ENCODE measurements at places on chromosomes 1 and 21. TPM values are rescaled to one million over a fixed set of nuclear protein-coding genes. Genes with fewer than 3 reads are reported as not detected.
A peak's percentile ranks its signal among the peaks of the same experiment; 100 is the strongest.

DNA sequence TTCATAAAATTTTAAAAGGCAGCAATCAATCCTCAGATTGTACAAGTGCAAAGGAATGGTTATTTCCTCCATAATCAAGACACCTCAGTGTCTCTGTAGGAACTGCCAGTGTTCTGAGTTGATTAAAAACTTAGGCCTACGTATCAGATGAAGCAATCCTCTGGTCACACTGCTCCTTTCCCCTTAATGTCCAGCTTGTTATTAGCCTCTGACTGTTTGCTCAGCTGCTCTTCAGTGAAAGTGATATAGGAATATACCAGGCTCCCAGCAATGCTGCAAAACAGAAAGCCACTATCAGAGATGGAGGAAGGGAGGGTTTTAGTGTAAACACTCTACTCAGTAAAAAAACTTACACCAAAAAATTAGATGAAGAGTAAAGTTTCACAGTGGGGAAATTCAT is 49.8 kb downstream of the SLC35D1 start:
- ATAC-seq = no peak

DNA sequence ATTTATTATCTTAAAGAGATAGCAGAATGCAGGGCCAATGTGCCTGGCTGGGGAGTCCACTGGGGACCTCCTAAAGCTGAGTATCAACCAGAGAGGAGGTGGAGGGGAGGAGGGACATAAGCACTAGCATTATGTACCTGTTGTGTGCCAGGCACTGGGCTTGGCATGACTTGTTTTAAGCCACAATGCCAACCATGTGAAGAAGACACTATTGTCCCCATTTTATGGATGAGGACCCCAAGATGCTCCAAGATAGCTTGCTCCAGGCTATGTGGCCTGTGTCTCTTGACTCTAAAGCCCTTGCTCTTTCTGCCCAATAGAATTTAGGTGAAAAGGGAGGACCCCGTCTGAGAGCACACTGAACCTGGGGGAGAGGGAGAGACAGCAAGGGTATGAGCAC is 111.3 kb downstream of the GLIS1 start:
- ATAC-seq = no peak

- no peak for ATAC-seq
Observed at GRCh38 chr1:181608948-181609347, 125.6 kb downstream of the CACNA1E start.

- ATAC-seq = no peak
Observed at GRCh38 chr1:194104247-194104844, 917.9 kb upstream of the B3GALT2 start.

Gene ACBD3
- total RNA-seq = 33.9 TPM

DNA sequence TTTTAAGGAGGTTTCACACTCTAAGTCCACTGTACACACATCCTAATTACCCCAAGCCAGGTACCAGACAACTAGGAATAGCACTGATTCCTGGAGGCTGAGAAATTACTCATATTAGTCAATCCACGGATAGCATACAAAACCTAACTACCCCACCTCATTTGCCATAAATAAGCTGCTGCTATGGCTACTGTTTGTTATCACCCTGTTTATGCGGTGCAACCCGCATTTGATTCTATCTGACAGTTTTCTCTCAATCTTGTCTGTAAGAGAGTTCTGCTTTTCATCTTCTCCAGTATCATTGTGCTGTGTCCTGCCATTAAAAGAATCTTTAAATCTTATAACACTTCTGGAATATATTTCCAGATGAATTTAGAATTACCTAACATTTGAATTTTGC is 1496.5 kb downstream of the PLA2G4A start:
- no peak for ATAC-seq

Gene LAMTOR5
- total RNA-seq = 102 TPM

DNA sequence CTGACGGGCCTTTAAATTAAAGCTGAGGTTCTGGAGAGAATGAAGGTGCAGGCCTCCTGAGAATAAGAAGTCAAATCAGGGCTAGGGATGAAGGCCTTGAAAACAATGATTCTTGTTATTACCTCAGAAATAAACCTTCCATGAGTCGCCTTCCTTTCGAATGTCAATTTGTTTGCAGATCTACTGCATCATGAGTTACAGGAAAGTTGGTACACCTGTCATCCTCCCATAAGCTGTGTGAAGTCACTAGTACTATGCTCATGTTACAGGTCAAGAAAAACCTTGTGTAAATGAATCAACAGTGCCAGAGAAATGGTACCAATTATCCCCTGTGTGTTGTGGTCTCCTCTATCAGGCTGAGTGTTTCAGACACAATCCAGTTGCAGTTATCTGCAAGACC is 281.2 kb upstream of the PLXNA2 start:
- peak; percentile 26 for ATAC-seq

GRCh38 chr1:155085504-155086127 is 7.0 kb downstream of the EFNA3 start:
- ATAC-seq = peak; percentile 62

- ATAC-seq = no peak
Observed at GRCh38 chr1:9058465-9058864, 11.0 kb downstream of the SLC2A5 start.

GRCh38 chr1:30472526-30472925 is 250.9 kb downstream of the MATN1 start:
- no peak for ATAC-seq

DNA sequence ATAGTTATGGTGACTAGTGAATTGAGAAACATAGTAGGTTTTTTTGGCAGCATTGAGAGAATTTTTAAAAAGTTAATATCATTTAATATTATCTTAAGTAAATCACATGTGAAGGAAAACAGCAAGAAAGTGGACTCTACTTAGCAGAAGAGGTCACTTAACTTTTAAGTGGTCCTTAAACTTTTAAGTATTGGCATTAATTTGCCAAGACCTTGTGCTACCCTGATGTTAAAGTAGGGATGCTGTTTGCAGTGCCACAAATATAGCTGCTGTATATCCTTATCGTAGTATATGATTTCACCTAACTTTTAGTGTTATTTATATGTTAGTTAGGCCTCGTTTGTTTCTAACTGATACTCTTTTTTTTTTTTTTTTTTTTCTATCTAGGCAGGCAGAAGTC is 40.2 kb downstream of the SMG7 start:
- ATAC-seq = no peak

- ATAC-seq = no peak
Observed at GRCh38 chr1:30039354-30040080, 683.9 kb downstream of the MATN1 start.

DNA sequence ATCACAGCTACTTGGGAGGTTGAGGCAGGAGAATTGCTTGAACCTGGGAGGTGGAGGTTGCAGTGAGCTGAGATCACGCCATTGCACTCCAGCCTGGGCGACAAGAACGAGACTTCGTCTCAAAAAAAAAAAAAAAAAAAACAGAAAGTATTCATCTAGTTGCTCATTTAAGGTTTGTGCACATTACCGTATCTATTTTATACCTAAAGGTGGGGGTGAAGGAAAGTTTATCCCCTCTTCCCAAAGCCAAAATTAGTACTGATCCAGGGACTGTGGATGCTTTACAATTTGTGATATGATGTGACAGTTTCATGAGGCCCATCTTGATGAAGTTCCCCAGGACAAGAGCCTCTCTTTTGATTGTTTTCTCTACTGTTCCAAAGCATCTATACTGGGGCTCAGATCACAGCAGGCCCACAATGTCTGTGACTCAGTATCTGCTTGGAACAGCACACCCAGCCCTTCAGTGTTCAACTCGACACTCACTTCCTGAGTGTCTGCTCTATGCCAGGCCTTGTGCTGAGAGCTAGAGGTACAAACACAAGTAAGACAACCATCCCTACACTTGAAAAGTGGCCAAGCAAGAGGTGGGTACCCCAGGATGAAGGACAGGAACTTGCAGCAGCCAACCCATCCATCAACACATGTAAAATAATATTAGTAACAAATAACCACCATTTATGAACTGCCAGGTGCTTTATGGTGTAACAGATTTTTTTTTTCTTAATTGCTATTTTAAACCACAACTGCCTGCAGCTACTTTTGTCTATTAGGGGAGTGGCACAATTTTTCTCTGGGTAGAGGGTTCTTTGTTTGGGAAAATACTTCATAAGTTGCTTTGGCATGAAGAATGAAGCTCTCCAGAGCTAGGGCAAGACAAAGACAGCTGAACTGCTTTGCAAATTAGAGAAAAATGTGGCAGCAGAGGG is 29.0 kb upstream of the KHDRBS1 start:
- peak; percentile 66 for ATAC-seq

GRCh38 chr1:94986783-94987182 is 59.9 kb upstream of the CNN3 start:
- no peak for ATAC-seq

Gene VAMP3
- total RNA-seq = 76.0 TPM

DNA sequence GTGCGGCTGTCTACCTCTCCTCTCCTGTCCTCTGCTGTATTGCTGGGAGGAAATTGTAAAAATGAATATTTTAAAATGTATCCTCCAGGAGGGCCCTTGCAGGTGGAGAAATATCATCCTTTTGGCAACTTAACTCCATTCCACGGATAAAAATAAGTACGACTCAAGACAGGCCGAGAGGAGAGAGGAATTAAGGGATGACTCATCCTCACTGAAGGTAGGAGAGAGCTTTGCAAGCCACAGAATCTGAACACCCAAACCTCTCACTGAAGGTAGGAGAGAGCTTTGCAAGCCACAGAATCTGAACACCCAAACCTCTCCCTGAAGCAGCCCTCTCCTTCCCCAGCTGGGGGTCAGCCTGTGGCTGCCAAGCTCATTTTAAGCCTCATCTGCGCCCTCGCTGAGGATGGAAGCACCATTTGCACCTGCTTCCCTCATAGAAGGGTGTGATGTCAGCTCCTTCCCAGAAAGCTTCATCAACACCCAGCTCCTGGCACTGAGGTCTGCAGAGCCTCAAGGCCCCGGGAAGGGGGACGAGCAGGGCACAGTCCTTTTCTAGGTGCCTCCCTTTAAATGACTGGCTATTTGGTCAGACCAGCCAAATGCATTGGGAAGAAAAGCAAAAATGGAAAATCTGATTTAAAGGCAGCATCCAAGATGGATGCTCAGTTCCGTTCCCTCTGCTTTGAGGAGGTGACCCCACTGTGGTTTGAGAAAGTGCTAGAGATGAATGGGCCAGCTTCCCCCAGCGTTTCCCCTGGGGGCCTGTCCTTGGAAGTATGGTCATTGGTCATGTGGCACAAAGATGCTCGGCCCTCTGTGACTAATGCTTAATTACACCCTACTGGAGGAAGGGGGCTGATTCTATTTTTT is 12.9 kb upstream of the SELENON start:
- peak; percentile 39 for ATAC-seq

DNA sequence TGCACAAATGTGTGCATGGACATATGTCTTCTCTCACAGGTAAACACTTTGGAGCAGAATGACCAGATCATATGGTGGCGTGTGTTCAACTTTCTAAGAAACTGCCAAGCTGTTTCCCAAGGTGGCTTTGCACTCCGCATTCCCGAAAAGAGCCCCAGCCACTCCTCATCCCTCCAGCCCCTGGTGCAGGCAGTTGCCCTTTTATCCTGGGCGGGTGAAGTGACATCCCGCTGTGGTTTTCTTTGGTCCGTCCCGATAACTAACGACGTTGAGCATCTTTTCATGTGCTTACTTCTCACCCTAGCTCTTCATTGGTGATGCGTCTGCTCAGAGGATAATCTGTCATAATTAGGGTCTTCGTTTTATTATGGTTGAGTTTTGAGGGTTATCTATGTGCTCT is 612.5 kb downstream of the MATN1 start:
- no peak for ATAC-seq

- ATAC-seq = no peak
Observed at GRCh38 chr1:171530676-171531075, 45.3 kb downstream of the PRRC2C start.

DNA sequence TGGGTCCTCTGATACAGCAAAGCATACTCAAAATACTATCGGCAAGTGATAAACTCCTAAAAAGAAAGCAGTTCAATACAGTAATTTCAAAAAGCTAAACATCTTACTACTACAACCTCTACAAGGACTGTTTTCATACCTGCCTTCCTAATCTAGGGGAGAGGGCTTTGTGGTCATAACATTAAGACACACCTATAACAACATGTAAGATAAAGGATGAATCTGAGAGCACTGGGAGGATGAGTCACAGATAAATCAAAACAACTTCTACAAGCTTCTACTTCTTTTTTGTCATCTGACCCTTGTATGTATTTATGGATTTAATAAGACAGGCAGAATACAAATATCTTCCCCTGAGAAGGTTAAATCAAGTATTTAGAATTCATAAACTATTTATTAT is 40.0 kb downstream of the LTN1 start:
- no peak for ATAC-seq

Gene HES3
- total RNA-seq = not detected

- ATAC-seq = peak; percentile 65
Observed at GRCh38 chr1:91744953-91745639, 140.9 kb downstream of the TGFBR3 start.

GRCh38 chr1:38586993-38587646 is 272.5 kb downstream of the RRAGC start:
- peak; percentile 64 for ATAC-seq

GRCh38 chr21:31408301-31409088 is 64.4 kb upstream of the TIAM1 start:
- no peak for ATAC-seq

- no peak for ATAC-seq
Observed at GRCh38 chr21:38208118-38208517, 48.7 kb upstream of the KCNJ15 start.

DNA sequence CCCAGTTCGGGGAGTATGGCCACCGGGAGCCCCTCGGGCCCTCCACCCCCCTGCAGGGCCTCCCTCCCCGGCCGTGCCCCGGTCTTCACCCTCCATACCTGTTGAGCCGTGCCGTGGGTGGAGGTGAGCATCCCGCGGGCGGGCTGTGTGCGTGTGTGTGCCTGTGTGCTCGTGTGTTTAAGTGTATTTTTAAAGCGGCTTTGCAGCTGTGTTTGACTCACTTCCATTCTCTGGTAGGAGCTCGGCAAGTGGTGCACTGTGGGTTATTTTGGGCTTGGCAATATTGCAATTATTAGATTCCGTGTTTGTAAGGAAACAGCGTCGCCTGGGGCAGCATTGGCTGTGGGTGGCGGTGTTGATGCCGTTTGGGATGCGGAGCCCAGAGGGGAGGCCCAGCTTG is 20.3 kb upstream of the PLCH2 start:
- no peak for ATAC-seq

- no peak for ATAC-seq
Observed at GRCh38 chr1:147853391-147853790, 49.2 kb upstream of the GJA8 start.

GRCh38 chr1:150999051-150999674 is 7.5 kb downstream of the MINDY1 start:
- no peak for ATAC-seq

DNA sequence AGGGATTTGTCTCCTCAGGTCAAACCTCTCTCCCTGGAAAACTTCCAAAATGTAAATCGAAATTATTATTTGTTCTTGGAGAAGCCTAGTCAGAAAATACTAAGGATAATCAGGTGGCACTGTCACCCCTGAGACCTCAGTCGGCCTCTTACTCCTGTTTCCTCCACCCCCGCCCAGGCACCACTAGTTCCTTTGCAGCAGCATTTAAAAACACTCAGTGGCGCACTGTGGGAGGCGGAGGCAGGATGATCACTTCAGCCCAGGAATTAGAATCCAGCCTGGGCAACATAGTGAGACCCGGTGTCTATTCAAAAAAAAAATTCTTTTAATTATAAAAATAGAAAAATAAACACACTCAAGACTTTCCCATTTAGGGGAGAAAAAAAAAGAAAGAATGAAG is 18.0 kb upstream of the IFNAR2 start:
- ATAC-seq = no peak

Gene RBM11
- total RNA-seq = 2.1 TPM
